Left lung (tissue), 14 donors: ENCODE measurements at places on chromosomes 7 and 10.

GRCh38 chr7:5545222-5545914, 121.7 kb upstream of the TNRC18 start:
- DNase-seq = no peak

- DNase-seq = no peak
These were observed 106.1 kb upstream of the RSU1 start for GRCh38 chr10:16923309-16923708.

GRCh38 chr10:86373828-86374227, 7.2 kb upstream of the GRID1 start:
- DNase-seq = no peak

DNA sequence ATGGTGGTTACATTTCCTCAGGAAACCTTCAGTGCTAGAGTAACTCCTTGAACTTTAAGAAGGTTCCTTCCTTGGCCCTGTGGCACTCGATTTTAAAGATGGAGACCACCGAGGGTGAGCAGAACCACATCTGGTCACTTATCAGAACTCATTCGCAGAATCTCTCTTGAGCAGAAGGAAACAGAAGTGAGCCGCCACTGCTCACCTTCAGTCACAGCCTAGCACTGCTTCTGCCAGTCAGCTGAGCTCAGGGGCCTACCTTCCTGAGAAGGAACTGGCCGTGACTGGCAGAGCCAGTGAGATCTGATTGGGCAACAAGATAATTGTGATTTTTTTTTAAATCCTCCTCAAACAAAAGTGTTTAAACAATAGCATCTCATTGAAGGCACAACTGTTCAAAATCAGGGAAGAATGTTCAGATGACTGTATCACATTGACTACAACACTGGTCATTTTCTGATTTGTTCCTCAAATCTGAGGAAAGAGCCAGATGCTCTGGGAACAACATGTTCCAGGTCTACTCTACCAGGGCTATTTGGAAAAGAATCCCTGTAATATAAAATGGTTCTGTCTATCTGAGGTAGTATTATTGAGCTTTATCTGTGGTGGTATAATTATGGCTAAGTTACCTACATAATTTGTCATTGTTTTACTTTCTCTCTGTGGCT, 2.7 kb upstream of the SYPL1 start:
- DNase-seq = no peak
